ENCODE measurements at places on chromosomes 2 and 18.
A peak's percentile ranks its signal among the peaks of the same experiment; 100 is the strongest.

DNA sequence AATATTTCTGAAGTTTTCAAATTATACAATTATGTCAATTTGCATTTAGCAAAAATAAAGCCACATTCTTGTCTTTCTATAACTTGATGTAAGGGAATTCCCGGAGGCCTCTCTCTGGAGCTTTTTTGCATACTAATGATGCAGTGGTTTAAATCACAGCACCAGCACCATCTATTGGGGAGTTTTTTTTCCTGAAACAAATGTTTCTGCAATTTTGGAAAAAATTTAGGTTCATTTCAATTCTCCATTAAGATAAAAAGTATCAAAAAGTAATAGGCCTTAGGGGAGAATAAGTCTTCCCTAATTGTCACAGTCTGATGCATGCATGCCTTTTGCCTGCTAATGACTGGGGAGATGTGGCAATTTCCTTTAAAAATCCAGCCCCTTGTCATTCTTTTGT, 13.5 kb downstream of the CBLN2 start:
- no peak for DNase-seq

GRCh38 chr18:44679056-44679913, 1.4 kb upstream of the SETBP1 start:
- peak; percentile 60 for DNase-seq

DNA sequence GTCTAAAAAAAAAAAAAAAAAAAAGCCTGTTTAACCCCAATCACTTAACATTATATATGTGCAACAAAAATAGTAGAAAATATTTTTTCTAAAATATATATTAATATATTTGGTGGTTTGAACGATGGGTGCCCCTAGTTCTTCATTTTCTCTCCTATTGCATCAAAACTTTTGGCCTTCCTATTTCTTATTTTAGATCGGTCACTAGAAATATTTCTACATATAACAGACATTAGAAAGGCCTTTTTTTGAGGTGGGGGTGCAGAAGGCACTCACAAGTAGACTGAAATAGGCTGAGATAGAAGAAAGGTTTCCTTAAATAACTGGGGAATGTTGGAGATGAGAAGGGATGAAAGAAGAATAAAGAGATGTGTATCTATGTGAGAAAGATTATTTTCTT, 49.3 kb upstream of the AP1S3 start:
- no peak for DNase-seq

- DNase-seq = no peak
These were observed 511.5 kb downstream of the NYAP2 start for GRCh38 chr2:225911019-225911418.

GRCh38 chr2:68784188-68784587, 49.6 kb downstream of the ARHGAP25 start:
- no peak for DNase-seq

- DNase-seq = no peak
These were observed 97.4 kb upstream of the NABP1 start for GRCh38 chr2:191580581-191580980.

DNA sequence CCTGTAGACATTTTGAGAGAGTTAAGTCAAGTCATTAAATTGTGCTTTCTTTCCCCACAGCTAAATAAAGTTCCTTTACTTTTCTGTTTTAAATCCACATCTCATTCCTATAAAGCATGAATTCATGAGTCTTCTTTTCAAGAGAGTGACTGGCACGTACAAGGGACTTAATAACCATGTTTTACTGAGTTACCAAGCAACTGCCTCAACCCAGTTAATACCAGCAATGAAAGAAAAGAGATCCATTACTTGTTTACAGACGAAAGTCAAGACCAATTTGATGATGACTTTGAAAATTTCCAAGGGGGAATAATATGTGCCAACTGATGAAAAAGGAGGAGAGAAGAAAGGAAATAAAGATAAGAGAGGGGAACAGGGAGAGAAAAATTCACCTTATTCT, 1082.5 kb upstream of the GYPC start:
- no peak for DNase-seq

DNA sequence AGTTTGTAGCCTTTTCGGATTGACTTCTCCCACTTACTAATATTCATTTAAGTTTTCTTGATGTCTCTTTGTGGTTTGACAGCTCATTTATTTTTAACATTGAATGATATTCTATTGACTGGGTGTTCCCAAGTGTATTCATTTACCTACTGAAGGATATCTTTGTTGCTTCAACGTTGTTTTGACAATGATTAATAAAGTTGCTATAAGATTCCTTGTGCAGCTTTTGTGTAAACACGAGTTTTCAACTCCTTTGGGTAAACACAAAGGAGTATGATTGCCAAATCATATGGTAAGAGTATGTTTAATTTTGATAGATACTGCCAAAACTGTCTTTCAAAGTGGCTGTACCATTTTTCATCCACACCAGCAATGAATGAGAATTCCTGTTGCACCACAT, 1200.9 kb downstream of the DSC3 start:
- DNase-seq = no peak

DNA sequence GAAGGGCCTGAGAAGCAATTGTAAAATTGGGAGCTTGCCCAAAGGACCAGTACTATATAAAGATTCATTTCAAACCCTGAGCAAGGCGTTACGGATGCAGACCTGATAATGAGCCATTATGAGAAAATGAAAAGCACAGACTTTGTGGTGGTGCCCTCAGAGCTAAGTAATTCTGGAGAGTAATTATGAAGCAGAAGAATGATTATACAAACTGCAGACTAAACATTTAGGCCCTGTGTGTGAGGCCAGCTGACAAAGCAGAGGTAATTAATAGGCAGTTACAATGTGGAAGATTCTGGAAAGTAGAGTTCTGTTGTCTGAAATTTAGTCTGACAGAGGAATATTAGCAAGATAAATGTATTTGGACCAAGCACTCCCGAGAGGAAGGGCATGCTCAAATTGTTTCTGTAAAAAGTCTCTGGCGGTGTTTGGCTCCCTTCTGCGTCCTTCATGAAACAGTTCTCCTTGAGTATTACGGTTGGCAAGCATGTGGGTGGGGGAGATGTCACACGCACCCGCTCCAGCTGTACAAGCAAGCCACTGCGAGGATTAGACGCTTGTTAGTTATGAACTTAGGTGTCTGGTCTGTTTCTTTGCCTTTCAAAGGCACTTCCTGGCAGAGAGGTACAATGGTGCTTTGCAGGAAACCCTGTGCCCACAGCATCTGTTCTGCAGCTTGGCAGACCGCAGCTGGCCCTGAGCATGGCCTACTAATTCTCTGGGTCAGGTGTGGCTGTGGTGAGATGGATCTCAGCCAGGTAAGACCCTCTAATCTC, 45.5 kb downstream of the CDC42EP3 start:
- DNase-seq = peak; percentile 65

DNA sequence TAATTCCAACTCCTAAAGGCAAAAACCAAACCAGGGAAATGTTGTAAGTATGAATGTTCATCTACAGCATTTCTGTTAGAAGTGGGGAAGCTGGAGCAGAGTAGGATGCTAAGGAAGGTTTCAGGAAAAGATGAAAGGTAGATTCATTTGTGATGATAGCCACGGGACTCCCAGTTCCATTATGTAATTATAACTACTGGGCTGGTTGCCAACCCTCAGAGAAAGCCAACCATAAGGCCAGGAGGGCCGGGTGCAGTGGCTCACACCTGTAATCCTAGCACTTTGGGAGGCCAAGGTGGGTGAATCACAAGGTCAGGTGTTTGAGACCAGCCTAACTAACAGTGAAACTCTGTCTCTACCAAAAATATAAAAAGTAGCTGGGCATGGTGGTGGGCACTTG, 288.9 kb upstream of the ETAA1 start:
- no peak for DNase-seq

- DNase-seq = no peak
These were observed 73.1 kb upstream of the CXCR4 start for GRCh38 chr2:136191041-136191440.

GRCh38 chr2:152479282-152479681, 144.3 kb downstream of the FMNL2 start:
- DNase-seq = no peak

DNA sequence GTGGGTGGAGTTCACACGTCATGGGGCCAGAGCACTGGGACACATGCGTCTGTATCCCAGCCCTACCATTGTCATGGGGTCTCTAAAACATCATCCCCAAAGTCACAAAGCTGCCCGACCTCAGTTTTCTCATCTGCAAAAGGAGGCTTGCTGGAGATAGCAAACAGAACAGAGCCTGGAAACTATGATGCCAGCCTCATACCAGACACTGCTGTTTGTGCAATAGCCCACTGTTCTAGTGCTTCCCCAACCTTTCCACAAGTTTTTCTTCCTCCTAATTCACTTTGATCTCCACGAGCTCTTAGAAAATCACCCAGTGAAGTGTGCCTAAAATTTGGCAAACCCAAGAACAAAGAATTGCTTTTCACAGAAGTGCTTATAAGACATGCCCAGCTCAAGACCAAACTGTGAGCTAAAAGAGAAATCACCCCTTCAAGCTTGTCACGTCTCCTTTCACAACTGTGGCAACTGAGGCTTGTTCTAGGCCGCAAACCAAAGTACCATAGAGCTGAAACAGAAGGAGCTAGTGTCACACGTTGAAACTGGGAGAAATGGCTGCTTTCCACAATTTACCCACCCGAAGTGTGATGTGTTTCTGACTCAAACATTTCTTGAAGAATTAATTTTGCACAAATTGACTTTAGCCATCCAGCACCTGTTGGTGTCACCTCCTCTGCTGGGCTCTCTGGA, 162.7 kb upstream of the ID2 start:
- no peak for DNase-seq

DNA sequence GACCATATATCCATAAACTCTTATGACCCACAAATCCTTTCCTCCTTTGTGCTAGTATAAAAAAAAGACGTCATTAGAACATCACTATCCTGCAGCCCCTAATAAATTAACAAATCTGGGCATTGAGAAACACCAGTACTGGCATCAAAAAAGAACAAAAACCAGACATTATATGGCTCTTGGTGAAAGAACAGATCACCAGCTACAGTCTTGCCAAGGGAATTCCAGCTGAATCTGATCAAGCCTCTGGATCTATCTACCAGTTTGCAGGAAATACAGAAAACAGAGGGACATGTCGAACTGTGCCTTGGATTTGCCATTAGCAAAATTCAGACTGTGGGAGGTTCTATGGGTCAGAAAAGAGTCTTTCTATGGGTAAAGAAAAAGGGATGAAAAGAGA, 93.7 kb upstream of the DDX18 start:
- DNase-seq = no peak

- no peak for DNase-seq
These were observed 211.4 kb upstream of the ZNF521 start for GRCh38 chr18:25563346-25563745.

DNA sequence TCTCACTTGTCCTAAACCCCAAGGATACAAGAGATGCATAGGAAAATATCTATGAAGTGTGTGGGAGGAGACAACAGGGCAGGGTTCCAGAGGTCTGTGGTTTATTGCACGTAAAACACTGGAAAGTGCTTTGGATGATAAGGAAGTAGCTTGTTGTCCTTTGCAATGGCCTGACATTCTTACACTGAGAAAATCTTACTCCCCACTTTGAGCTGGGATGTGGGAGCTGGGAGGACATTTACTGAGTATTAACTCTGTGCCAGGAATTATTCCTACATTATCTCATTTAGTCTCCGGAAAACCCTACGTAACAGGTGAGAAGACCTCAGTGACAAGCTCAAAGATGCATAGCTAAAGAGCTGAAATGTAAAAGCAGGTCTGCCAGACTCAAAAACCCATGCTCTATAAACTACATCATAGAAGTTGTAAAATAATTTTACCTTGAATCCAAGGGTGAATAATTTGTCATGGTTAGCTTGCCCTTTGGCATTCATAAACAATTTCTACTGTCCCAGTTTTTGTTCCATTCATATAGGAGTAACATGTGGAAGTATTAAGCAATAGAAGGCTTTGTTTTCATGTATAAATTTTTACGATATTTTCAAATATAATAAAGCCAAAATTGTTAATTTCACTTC, 9.2 kb upstream of the GALNT3 start:
- no peak for DNase-seq
